ENCODE measurements at places on chromosomes 4 and X.

- no peak for DNase-seq
Measured at GRCh38 chrX:29617276-29617675, 598.1 kb upstream of the MAGEB2 start.

DNA sequence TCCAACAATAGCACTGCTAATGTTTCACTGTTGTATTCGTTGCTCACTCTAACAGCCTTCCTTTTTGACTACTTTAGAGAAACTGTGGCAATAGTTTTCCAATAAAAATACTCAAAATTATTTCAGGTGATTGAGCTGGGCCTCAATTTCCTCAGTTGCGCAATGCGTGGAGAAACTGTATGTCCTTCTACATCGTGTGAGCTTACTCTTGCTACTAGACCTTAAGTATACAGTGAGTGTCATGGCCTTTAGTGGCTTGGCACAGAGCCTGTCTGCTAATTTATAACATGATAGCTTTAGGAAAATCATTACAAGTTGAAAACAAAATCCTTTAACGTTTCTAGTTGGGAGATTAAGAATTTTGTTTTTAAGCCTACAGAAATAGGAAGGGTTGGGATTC, 114.5 kb downstream of the COL4A6 start:
- no peak for DNase-seq

- no peak for DNase-seq
Measured at GRCh38 chr4:169902658-169903345, 123.4 kb downstream of the MFAP3L start.

DNA sequence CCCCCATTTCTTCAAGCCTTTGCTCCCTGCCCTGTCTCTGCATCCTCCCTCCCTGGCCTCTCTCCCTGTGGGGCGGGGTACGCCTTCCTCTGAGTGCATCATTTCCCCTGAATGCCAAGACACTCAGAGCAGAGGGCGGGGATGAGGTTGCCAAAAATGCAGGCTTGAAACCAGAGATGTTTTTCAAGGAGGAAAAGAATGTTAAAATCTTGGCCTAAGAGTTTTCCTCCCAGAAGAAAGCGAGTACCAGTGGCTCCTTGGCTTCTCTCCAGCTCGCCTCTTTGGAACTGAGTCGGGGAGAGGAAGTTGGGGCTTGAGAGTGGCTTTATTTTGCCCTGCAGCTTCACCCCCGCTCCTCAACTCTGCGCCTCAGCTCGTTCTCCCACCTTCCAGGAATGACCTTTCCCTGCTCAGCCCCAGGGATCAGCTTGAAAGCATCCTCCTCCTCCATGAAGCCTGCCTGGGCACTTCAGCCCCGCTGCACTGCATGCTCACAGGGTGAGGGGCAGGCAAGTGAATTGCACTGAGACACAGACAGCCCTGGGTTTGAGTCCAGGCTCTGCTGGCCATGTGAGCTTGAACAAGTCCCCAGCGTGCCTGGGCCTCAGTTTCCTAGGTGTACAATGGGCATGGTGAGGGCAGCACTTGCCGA, 57.5 kb upstream of the SORCS2 start:
- DNase-seq: no peak

GRCh38 chrX:123361371-123361770, 177.3 kb downstream of the GRIA3 start:
- DNase-seq: no peak

DNA sequence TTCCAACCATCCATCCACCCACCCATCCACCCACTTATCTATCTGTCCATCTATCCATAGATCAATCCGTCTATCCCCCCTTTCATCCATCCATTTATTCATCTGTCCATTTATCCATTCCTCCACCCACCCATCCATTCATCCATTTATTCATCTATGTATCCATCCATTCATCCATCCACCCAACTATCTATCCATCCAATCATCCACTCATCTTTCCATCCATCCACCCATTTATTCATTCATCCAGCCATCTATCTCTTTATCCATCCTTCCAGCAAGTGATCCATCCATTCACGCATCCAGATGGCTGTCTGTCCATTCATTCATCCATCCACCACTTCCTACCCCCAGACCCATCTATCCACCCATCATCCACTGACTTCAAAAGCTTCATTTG, 84.0 kb upstream of the CD99 start:
- no peak for DNase-seq

DNA sequence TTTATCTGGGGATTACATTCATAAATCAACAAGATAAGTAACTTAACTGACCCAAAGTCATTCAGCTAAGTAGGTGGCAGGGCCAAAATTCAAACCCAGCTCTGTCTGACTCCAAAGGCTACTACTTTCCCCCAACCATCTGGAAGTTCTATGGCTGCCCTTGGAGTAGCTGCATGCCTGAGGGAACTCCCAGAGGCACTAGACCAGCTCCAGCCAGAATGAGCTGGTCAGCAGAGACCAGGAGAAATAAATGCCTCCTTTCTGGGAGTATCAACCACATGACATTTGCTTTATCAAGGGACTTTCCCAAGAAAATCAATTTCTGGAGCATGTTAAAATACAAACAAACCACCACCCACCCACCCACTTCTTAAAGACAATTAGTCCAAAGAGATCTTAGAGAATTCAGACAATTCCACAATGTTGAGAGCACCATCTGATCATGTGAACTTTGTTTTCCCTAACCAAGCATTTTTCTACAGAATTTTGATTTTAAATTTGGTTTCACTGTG, 180.5 kb downstream of the EFHC2 start:
- DNase-seq: no peak

GRCh38 chrX:153646620-153647373, at the start of gene DUSP9:
TSS of gene DUSP9 (plus strand) at chrX:153647203. CDS start at chrX:153647954, 751 bp downstream.
- no peak for DNase-seq

DNA sequence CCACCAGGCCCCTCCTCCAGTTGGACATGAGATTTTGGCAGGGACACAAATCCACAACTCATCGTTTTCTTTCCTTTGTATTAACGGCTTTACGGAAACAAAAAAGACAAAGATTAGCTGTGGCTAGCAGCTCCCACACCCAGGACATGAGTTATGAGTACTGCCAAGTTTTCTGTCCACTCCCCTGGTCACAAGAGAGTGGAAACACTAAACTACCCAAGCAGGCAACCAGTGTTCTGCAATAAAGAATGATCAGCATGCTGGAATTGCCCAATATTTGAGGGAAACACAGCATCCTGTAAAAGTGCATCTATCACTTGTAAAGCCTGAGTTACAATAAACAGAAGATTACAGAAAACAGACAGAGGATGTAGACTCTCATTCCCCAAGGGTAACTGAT, 358.4 kb downstream of the NLGN4X start:
- no peak for DNase-seq

DNA sequence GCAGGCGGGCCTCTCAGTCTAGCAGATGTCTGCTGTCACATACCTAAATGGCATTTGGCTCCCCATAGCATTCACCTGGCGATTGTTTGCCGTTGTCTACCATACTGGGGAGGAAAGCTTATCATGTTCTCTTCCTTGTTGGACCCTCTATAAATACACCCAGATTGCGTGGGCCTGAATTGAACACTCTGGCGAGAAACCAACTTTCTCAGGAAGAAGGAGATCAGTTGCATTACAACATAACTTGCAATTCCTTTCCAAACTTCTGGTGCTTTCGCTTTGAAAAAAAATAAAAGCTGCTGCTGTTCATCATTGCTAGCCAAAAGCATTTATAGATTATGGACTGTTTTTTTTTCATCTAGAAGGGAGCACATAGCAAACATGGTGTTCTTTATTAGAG, 230.0 kb upstream of the GPC4 start:
- no peak for DNase-seq

DNA sequence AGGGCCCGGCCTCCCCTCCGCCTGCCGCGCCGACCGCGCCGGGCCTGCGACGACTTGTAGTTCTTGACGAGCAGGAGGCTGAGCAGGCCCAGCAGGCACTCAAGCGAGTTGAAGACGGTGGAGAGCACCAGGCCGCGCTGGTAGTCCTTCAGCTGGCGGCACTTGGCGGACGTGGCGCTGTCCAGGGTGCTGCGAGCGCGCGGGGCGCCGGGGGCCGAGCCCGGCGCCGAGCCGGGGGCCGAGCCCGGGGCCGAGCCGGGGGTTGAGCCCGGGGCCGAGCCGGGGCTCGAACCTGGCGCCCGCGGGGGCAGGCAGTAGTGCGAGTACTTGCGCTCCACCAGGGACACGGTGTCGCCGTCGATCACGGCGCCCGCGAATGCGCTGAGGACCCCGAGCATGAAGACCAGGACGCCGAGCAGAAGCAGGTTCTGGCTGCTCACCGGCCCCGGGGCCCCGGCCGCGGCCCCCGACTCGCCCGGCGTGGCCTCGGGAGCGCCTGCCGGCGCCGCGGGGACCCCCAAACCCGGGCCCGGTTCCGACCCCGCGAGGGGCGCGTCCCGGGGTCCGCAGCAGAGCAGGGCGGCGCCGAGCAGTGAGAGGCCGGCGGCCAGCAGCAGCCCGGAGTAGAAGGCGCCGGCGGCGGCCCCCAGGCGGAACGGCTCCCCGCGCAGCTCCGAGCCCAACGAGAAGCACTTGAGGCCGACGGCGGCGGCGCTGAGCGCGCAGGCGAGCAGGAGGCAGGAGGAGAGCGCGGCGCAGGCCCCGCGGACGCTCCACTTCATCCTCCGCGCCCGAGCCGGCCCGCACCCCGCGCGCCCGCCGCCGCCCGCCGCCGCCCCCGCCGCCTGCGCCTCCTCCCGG, 584 bp downstream of the TMEM271 start:
- DNase-seq: no peak

- no peak for DNase-seq
Measured at GRCh38 chr4:14025111-14025510, 397.6 kb upstream of the BOD1L1 start.

DNA sequence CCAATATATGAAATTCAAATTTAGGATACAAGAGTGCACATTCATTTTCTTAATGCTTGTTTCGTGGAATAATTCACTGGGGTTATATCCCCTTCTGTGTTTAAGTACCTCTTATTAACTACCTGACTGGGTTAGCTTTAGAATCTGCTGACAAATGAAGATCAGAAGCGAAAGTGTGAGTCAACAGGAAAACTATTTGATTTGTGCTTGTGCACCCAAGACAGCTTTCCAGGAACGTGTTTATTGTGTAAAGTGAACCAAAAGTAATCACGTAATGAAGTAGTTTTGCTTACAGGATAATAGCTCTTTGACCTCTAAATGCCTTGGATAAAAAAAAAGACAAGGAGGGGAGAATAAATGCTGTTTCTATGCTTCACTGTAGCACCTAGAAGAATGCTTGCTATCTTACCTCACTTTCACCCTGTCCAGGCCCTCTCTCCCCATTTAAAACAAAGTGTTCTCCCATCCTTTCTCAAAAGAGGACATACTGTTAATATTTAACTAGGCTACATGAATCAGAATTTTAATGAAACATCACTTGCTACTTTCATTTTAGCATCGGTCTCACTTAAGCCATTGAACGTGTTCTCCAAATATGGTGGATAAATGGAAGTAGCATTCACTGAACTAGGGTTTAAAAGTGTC, 141.9 kb downstream of the THOC2 start:
- no peak for DNase-seq

- no peak for DNase-seq
Measured at GRCh38 chr4:47287735-47288134, 175.8 kb downstream of the COMMD8 start.

DNA sequence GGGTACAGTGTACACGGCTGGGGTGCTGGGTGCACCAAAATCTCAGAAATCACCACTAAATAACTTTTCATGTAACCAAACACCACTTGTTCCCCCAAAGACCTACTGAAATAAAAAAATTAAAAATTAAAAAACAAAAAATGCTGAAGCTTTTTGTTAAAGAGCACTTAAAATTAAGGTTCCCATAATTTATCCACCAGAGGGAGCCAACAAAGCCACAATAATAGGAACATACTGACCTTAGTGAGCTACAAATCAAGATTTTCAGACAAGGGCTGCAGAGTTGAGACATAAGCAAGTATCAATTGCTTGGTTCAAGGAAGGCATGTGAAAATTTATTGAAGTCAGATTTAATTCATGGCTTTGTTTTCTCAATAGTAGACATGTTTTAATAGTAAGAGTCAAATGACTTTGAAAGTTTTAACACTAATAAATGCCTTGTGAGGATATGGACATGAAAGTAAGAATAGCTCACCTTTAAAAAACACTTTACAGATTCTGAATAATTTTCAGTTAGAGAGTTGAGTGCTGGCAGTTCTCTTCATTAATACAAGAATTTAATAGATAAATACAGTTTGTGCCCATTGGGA, 43.0 kb upstream of the SCOC start:
- no peak for DNase-seq

- no peak for DNase-seq
Measured at GRCh38 chr4:26866781-26867180, 6.1 kb downstream of the STIM2 start.

DNA sequence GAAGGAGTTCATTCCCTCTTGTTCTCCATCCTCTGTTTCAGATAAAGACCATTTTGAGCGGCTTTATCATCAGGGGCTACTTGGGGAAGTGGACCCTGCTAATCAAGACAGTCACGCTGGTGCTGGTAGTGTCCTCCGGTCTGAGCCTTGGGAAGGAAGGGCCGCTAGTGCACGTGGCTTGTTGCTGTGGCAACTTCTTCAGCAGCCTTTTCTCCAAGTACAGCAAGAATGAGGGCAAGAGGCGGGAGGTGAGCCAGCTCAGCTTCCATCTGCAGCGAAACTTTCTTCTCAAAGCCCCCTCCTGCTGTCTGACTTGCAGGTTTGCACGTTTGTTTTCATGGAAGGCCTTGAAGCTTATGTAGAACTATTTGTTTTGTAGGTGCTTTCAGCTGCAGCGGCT, 49.5 kb downstream of the CLCN4 start:
- no peak for DNase-seq

GRCh38 chr4:33975995-33976394, 2268.3 kb downstream of the ARAP2 start:
- DNase-seq: no peak

DNA sequence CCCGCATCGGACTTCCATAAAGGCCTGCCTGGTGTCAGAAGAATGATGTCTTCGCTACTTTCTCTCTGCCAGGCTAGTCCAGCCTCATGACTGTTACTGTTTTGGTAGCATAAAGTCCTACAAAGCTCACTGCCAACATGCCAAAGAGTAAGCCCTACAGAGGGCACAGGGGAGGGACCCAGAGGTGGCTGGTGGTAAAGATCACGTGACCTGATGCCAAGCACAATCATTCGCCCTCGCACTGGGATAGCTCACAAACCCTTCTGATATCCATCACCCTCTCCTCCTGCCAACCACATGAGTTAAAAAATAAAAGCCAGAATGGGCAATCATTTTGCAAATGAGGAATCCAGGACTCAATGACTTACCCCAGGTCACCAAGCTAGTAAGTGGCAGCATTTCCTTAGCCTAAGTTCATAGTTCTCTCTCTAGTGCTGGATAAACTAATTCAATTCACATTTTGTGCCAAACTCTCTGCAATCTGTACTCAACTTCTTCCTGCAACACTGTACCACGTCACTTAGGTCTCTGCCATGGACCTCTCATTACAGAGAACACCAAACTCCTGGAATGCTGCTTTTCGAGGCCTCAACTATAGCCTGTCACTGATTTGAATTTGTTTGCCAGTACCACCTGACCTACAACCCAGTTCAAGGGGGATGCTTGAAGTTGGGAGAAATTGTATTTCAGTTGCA, 178.1 kb downstream of the SH3KBP1 start:
- DNase-seq: no peak

- no peak for DNase-seq
Measured at GRCh38 chr4:146370841-146371240, 150.9 kb downstream of the SLC10A7 start.

GRCh38 chr4:12562021-12562420, 922.1 kb downstream of the RAB28 start:
- DNase-seq: no peak

Measured in SIG-M5 (cell line).